Chondrocyte (in vitro differentiated cells): ENCODE measurements at places on chromosomes 3 and 15. TPM values are rescaled to one million over a fixed set of nuclear protein-coding genes. Genes with fewer than 3 reads are reported as not detected.
A peak's percentile ranks its signal among the peaks of the same experiment; 100 is the strongest.

- H3K36me3 ChIP-seq = no peaks in the 10 kb centered on the region
- H3K4me1 ChIP-seq = no peaks in the 10 kb centered on the region
- H3K4me3 ChIP-seq = no peak overlapping the region
- no peak overlapping the region for H3K27ac ChIP-seq
- DNase-seq = no peak
Observed at GRCh38 chr3:145648396-145648795, 512.6 kb downstream of the PLOD2 start.

DNA sequence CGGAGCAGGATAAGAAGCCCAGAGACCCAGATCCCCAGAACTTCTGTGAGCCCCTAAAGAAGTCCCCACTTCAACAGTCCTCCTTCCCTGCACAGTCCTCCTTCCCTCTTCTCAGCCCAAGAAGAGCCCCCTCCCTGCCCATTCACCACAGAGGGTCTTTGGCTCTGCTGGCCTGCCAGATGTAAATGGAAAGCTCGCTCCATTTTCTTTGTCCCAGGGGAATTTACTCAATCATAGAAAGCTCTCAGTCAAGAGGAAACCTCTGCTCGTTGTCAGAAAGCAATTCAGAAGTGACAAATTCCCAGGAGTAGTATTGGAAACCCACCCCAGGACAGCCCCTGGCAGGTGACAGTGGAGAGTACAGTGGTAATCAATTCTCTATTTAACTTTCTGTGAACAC, 105.5 kb upstream of the SMAD3 start:
- H3K27ac ChIP-seq = no peak overlapping the region
- H3K4me3 ChIP-seq = no peak overlapping the region
- H3K27me3 ChIP-seq = peaks cover 4% of the 10 kb centered on the region
- no peaks in the 10 kb centered on the region for H3K36me3 ChIP-seq
- H3K4me1 ChIP-seq = no peaks in the 10 kb centered on the region

Gene ISLR2
- total RNA-seq = 2.9 to 4.9 TPM (median 3.2 TPM) in 3 replicates

Gene HIGD2B
- not detected in 3 replicates for total RNA-seq

- peaks cover 8% of the 10 kb centered on the region for H3K27me3 ChIP-seq
- DNase-seq = no peak
- H3K4me3 ChIP-seq = no peak overlapping the region
- H3K36me3 ChIP-seq = peaks cover 2% of the 10 kb centered on the region
- H3K4me1 ChIP-seq = peaks cover 4% of the 10 kb centered on the region
Observed at GRCh38 chr3:129051871-129052340, 8.7 kb upstream of the GP9 start.

DNA sequence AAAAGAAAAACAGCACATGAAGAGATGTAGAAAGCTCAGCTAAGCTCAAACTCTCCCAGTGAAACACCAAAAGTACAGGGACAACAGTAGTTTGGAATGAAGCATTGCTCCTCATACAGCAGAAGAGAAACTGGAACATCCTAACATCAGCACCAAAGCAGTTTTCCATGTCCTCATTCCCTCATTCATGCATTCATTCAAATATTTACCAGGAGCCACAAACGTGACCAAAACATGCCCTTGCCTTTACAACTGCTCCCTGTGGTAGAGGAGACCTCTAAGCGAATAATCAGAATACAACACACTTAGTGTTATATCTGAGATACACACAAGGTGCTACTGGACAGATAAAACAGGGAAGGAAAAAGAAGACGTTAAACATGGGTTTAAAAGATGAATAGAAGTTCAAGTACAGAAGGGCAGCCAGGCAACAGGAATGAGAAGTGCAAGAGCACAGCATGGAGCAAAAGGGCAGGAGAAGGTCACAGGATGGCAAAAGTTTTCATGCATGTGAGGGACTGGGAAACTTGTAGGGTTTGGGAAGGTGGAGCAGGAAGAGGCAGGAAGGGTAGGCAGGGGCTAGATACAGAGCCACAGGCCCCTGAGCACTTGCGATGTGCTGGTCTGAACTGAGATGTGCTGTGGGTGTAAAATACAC, 58.5 kb upstream of the LMCD1 start:
- H3K4me3 ChIP-seq = no peak overlapping the region
- DNase-seq = no peak
- H3K27ac ChIP-seq = no peak overlapping the region
- H3K36me3 ChIP-seq = no peaks in the 10 kb centered on the region
- H3K27me3 ChIP-seq = no peaks in the 10 kb centered on the region
- peaks cover 11% of the 10 kb centered on the region for H3K4me1 ChIP-seq

Gene ZNF860
- total RNA-seq = 1.5 to 2.4 TPM (median 2.0 TPM) in 3 replicates

GRCh38 chr3:78908236-78908635, 859.6 kb downstream of the ROBO1 start:
- H3K27ac ChIP-seq = no peak overlapping the region
- H3K4me3 ChIP-seq = no peak overlapping the region
- DNase-seq = no peak
- no peaks in the 10 kb centered on the region for H3K27me3 ChIP-seq
- no peaks in the 10 kb centered on the region for H3K36me3 ChIP-seq
- H3K4me1 ChIP-seq = peaks cover 14% of the 10 kb centered on the region

GRCh38 chr15:81071120-81071519, 63.0 kb upstream of the CFAP161 start:
- DNase-seq = no peak
- H3K36me3 ChIP-seq = no peaks in the 10 kb centered on the region
- H3K27me3 ChIP-seq = no peaks in the 10 kb centered on the region
- peak overlapping the region; percentile 76 for H3K27ac ChIP-seq
- peak overlapping the region; percentile 3 for H3K4me3 ChIP-seq
